ENCODE measurements at places on chromosomes 4 and X.

- no peak for DNase-seq
Observed at GRCh38 chr4:7199771-7200441, 7.6 kb downstream of the SORCS2 start.

DNA sequence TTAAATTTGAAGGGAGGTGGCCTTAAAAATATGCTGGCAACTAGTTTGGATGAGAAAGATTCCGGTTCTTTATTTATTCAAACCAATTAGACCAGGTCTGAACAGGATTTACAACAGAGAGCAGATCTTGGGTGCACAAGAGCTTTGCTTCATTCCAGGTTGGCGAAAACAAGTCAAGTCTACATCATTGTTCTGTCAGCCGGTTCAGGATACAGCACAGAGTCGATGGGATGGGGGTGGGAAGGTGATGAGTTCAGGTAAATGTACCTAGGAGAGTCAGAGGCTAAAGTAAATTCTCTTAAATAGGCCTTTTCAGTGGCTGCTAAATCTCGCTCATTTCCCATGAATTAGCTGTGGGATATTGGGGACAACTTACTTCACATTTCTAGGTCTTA, 882 bp upstream of the STIM2 start:
- no peak for DNase-seq

DNA sequence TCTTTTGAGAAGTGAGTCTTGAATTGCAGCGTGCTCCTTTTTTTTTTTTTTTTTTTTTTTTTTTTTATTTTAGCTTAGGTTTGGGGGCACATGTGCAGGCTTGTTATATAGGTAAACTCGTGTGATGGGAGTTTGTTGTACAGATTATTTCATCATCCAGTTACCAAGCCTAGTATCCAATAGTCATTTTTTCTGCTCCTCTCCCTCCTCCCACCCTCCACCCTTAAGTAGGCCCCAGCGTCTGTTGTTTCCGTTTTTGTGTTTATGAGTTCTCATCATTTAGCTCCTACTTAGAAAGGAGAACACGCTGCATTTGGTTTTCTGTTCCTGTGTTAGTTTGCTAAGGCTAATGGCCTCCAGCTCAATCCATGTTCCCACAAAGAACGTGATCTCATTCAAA, 81.3 kb upstream of the TSPAN5 start:
- no peak for DNase-seq

DNA sequence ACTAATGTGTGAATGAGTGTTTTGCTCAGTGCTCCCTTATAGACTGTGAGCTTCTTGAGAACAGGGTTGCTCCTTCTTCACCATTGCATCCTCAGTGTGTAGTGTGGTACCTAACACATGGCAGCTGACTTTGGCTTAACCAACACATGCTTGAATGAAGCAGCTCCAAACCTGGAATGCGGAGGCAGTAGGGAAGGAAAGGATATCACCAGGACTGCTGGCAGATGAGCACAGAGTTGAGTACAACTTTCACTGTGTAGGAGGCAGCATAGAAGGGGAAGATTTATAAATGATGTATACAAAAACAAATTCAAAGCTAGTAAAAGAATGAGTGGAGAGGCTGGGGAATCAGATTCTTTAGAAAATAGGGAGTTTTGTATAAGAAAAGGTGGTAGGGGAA, 174.3 kb downstream of the SLIT2 start:
- no peak for DNase-seq

DNA sequence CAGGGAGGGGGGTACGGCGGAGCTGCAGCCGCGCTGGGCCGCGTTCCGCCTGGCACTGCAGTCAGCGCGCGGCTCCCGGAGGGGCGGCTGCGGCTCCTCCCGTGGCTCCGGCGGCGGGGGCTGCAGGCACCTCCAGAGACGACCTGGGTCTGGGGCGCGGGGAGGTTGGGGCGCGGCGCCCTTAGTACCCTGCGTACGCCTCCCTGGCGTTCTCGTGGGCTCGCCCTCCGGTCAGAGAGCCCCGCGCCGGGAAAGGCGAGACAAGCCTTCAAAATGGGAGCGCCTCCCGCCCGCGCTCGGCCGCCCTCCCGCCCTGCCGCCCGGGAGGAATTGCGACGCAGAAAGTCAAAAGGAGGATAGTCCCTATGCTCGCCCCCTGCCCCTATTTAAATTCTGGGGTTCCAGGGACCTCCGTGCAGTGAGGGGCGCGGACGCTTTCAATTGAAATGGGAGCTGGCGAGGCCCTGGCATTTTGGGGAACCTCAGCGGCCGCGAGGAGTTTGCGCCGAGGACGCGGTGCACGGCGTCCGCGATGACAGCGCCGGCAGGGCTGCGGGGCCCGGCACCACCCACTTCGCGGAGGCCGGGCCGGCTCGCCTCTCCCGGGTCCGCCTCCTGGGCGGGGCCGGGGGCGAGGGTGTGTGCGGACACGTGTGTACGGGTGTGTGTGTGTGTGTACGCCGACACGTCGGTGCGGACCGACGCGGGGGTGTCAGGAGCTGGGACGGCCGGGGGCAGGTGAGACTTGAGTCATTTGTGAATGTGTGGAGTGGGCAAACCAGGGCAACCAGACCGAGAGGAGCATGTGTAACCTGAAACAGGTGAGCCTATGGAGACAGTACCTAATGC, 544 bp downstream of the HERC3 start:
- DNase-seq = peak; percentile 54

DNA sequence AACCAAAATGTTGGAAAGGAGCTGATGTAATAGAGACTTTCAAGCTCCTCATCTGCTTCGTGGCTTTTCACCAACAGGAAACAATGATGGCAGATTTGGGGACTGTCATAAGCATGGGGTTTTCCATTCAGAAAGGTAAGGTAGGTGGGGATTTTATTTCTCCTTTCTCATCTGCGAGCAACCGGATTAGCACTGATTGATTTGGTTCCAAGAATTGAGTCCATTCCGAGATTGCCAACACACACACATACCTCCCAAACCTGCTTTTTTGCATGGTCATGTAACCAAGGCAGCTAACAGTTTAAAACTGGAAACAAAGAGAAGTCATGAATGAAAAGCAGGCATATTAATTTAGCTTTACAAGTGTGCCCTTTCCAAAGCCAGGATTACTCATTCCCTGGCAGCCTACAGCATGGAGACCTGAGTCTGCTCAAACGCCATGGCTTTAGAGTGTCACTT, 63.0 kb upstream of the LNX1 start:
- DNase-seq = no peak

GRCh38 chrX:57172544-57172943, 35.3 kb upstream of the SPIN2A start:
- no peak for DNase-seq

DNA sequence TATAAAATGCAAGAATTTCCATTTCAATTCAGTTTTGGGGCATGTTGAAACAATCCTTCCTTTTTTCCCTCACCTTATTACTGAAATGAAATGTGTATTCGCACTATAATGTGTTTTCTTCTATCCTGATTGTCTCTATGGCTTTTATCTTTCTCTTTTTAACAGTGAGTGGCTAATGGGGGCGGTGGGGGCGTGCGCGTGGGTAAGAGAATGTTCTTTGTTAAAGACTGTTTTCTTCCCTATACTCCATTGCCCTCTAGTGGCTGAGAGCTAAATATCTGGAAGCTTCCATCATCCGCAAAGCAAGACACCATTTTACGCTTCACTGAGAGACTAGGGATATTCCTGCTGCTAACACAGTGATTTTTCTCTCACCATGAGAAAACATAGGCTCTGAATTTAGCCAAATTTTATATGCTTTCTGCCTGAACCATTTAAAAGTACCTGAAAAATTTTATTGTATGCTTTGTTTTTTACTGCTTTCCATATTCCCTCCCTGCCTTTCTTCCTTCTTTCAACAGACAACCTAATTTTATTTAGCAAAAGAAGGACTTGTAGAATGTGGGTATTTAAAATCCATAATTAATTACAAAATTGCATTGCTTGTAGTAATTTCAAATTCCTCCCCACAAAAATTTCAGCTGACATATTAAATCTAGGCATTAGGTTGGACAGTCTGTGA, 194.0 kb downstream of the GASK1B start:
- peak; percentile 2 for DNase-seq

DNA sequence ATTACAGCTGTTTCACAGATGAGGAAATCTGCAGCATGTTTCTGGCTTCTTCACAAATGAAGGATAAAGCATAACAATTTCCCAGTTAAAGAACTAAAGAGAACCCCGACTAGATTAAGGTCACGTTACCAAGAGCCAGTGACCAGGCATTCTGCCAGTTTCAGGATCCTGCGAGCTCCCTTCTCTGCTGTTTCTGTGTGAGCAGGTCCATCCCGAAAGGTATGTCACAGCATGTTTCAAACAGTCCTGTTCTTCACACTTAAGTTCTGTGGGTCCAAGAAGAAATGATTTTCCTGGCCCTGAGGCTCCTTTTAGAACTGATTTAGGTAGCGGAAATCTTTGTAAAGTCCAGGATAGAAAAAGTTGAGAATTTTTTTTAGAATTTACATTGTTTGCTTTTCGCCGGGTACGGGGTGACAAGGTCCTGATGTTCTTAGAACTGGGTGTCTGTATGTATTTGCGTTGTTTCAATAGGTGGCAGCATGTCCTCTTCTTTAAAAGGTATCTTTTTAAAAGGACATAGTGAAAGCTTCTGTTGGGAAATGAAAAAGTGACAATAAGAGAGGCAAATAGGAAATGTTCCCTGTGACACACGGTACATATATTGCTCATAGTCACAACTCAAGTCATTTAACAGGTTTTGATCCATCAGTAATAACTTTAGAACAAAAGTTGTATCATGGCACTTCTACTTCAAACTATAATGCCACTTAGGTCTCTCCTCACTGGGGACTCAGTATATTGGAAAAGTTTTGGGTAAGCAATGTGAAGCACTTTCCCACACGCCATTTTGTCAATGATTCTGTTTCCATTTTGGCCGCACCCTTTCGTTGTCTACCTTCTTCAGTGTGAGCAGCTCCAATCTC, 18.4 kb downstream of the IL21 start:
- DNase-seq = no peak

GRCh38 chrX:49879656-49880277, 483 bp downstream of the USP27X start:
- DNase-seq = no peak

DNA sequence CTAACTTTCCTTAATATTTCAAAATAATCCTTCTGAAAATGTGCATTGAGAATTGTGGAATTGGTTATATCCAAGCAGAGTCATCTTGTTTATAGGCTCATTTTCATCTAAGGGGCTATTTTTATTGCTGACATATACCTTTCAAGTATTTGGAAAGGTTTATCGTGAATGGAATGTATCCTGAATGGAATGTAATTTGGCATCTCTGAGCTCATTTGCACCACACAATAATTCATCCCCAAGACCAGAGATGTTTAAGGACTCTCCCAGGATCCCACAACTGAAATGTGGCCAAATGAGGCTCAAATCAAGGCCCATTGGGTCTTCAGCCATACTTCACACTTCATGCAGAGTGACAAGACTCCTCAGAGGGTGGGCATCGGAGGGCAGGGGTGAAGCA, 7.5 kb upstream of the SETD7 start:
- no peak for DNase-seq

DNA sequence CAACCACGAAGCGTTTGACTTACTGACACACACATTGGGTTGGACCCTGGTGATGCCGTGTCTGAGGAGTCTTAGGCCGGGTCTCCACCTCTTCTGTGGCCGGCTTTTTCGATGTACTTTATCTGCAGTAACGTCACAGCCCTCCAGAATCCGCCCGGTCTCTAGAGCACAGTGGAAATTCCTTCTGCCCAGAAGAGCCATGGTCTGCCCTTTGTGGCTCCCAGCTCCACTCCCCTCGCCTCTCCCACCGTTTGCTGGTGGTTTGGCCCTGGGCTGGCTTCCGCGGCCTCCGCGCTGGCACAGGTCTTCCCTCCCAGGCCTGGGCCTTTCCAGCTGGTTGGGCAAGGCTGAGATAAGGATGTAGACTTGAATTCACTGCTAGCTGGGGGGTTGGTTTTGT, 4.3 kb downstream of the MAEA start:
- DNase-seq = no peak

GRCh38 chrX:150610446-150610845, 42.0 kb downstream of the MTM1 start:
- no peak for DNase-seq

DNA sequence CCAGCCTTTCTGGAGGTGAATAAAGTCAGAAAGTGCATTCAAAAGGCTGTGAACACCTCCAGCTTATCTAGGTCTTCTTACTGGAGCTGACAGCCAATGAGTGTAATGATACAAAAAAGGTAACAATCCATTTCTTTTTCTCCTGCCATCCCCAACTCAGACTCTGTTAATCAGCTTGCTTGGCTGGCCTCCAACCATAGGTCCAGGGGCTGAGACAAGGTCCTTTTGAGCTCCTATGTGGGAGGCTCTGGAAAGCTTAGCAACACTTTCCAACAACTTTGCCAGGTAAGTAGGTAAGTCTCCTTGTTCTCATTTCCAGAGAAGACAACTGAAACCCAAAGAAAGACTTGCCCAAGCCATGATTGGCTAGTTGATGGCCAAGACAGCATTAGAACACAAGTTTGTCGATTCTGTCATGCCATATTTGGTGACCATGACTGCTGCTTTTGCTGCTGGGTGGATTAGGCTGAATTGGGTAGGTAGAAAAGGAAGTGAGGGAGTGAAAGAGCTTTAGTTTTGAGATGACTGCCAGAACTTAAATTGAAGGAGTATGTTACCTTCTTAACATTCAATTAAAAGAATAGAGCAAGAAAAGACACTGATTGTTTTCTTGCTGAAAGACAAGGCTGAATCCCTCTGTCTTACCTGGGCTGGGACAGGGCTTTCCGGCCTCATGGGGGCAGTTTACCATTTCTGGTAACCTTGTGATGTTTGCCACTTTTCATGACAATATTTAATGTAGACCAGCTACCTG, 22.8 kb downstream of the VSIG4 start:
- DNase-seq = no peak

All from DMS79 treated with DMSO at 0.1 percent for 48 hours (cell line).